Stimulated activated CD4-positive, alpha-beta T cell treated with anti-CD3 and anti-CD28 coated beads, Interleukin-15, amount 100 ng/mL, for 48 hours (primary cell): ENCODE measurements at places on chromosomes 7 and 10.

GRCh38 chr7:22183522-22184280 is 173.3 kb downstream of the RAPGEF5 start:
- no peak for DNase-seq

- no peak for DNase-seq
These were observed 7.1 kb downstream of the NUDT1 start for GRCh38 chr7:2248984-2249694.

GRCh38 chr7:79952399-79952798 is 182.2 kb upstream of the GNAI1 start:
- DNase-seq, result no peak

- DNase-seq, result no peak
These were observed 7.7 kb downstream of the RUNDC3B start for GRCh38 chr7:87635921-87636320.

DNA sequence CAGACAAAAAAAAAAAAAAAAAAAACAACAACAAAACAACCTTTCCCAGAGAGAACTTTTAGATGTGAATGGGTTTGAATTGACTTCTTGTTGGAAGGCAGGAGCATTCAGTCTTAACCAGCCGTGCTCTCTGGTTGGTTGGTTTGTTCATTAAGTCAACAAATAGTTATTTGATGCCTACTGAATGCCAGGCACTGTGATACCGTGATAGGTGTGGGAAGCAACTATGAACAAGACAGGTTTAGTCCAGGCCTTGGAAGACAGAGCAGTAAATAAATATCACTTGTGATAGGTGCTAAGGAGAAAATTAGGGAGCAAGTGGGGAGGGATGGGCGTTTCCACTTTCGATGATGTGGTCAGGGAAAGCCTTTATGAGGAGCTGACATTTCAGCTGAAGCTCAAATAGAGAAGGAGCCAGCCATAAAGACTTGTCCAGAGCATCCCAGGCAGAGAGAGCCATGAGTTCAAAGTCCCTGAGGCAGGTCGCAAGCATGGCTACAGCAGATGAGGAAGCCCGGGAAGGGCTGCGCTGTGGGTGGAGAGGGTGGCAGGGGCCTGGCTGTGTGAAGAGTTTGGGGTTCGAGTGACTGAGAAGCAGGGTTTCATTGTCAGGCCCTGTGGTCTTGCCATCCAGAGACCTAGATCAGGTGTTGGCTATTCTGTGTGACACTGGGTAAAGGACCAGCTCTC is 8.0 kb downstream of the TSPAN15 start:
- no peak for DNase-seq

GRCh38 chr10:1120306-1120705 is 64.1 kb downstream of the WDR37 start:
- DNase-seq, result no peak

DNA sequence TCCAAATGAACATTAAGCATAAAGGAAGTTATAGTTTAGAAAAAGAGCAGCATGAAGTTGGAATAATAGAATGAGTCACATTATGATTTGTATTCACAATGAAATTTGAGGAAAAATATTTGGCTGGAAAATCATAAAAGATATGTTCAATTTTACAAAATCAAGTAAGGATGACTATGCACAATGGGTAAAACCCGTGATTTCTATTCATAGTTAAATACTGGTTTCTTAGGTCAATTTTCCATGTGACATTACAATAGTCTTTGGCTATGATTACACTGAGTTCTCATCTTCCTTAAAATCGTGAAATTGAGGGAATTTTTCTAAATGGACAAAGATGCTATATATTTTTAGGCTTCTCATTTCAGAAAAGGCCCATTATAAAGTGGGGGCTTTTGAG is 17.4 kb upstream of the CCDC172 start:
- DNase-seq, result no peak

- no peak for DNase-seq
These were observed 78.7 kb downstream of the CLEC2L start for GRCh38 chr7:139602143-139602722.
